ENCODE measurements at places on chromosomes 4 and X. TPM values are rescaled to one million over a fixed set of nuclear protein-coding genes. Genes with fewer than 3 reads are reported as not detected.

MAGEA9B gene
- not detected for total RNA-seq

XPNPEP2 gene
- not detected for total RNA-seq

UCHL1 gene
- 20.7 TPM for total RNA-seq

HTN3 gene
- not detected for total RNA-seq

NFXL1 gene
- 11.5 TPM for total RNA-seq

RIBC1 gene
- total RNA-seq: 0.43 TPM
